ENCODE measurements at places on chromosomes 16 and 17.
A peak's percentile ranks its signal among the peaks of the same experiment; 100 is the strongest.

GRCh38 chr16:83351846-83352245 lies 455.9 kb upstream of the HSBP1 start:
- DNase-seq: no peak

DNA sequence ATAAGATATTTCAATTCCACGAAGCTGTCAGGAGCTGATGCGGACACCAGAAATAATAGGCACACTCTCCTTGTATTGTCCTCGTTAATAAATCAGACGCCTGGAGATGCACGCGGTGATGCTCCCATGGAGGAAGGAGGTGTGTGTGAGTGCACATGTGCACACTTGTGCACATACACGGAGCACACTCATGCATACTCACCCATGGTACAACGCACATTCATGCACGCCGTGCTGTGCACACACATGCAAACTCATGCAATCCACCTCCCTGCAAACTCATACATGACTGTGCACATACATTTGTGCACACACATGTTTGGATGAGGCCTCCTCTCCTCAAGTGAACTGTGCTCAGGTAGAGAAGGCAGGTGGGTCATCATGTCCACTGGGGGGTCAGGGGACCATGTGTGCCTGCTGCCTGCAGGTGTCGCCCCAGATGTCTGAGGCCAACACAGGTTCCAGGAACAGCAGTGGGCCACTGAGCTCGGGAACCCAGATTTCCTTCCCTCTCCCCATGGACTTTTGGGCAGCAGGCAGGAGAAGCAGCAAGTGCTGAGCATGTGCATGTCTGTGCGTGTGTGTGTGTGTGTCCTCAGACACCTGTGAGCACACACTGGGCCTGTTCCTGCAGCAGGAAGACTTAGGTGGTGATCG lies 165.3 kb downstream of the SDK2 start:
- no peak for DNase-seq

- no peak for DNase-seq
Measured at GRCh38 chr17:73272906-73273218, 11.2 kb upstream of the CPSF4L start.

DNA sequence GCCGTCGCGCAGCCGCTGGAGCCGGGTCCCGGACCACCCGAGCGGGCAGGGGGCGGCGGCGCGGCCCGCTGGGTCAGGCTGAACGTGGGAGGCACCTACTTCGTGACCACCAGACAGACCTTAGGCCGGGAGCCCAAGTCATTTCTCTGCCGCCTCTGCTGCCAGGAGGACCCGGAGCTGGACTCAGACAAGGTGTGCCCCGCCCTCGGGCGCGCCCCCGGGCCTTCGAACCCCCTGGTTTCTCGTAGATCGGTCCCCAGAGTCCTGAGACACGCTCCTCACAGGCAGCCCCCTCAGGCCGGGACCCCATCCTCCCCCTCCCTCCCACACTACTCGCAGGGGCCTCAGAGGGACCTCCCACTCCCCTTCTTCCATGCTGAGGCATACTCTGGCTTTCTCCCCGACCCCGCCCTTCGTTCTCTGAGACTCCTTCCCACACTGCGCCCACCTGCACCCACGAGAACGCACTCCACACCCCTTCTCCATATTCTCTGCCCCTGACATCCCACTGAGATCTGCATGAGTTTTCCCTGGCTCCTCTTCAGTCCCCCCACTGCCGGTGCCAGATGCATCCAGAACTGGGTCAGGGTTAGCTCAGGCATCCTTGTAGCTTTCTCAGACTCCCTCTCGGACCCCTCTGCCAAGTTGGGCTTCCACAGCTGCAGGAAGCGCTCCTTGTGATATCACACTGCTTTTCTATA lies 523 bp downstream of the KCTD2 start:
- DNase-seq: no peak

DNA sequence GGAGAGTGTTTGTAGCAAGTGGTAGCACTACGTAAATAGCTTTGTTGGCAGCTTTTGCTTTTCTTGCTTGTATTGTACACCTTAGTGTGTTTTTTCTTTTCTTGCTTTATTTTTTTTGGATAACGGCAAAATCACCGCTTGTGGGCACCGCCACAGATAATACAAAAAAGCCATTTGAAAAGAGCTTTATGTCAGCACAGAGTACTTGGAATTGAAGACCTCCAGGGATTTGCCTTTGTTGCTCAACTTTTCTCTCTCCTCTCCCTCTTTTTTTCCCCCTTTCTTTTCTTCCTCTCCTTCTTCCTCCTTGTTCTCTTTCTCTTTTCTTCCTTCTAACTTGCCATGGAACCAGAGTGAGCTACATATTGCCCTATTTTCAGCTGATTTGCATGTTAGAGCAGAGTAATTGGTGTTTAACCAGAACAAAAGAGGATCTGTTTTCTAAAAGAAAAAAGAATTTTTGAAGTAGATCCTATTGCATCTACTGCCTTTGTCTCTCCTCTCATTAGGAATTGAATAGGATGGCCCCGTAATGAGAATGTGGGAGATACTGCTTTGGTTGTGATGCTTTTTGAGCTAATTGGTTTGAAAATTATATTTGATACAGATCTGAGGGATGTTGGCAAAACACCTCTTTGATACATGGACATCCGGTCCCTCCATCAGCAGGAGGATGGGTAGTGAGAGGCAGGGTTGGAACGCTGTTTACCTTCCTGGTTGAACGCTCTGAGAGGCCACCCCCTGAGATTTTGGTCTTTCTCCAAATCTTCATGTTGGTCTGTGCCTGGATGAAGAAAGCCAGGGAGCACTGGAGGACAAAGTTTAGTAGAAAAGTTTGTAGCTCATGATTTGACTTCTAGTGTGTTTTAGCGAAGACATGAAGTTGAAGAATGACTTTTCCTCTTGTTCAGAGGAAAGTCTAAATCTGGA lies 85.6 kb downstream of the MSI2 start:
- no peak for DNase-seq

DNA sequence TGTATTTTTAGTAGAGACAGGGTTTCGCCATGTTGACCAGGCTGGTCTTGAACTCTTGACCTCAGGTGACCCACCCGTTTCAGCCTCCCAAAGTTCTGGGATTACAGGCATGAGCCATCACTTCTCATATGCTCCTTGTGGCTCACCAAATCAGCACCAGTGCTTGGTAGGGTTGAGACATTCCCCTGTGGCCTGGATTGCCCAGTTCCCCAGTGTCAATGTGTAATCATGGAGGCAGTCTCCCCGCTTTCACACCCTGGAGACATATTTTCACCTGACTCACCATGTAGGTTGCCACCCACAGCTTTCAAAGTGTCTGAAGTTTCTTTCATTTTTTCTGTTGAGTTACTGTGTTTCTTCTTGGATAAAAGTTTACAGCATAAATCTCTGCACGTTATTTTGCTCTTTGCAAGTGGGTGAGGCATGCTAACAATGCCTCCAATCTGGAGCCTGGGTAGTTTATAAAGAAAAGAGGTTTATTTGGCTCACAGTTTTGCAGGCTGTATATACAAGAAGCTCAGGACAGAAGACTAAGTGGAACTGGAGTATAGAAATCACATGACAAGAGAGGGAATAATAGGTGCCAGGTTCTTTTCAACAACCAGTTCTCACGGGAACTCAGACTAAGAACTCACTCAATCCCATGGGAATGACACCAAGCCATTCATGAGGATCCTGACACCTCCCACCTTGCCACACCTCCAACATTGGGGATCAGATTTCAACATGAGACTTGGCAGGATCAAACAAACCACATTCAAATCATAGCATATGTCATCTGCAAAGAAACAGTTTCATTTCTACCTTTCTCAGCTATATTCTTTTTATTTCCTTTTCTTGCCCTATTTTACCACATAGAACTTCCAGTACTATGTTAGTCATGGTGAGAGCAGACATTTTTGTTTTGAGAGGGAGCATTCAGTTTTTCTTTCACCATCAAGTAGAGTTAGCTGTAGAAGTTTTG lies 113.2 kb downstream of the PHKB start:
- no peak for DNase-seq

DNA sequence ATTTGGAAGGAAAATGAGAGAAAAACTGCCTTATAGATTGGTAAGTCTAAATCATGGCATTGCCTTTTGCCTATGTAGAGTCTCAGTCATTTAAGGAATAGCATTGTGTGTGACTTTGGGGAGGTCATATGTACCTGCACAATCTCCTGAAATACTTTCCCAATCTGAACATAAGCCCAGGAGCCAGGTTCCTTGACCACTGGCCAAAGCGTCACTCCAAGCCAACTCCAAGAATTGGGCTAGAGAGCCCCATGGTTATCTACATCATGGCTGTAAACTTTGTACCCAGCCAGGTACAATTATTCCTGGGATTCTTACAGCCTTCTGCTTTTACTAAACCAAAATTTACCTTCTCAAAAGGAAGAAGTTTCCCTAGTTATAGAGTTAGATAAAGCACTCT lies 40.8 kb upstream of the MED13 start:
- no peak for DNase-seq

GRCh38 chr16:69166221-69166833 lies 20.6 kb upstream of the SNTB2 start:
- peak; percentile 51 for DNase-seq

- no peak for DNase-seq
Measured at GRCh38 chr17:5592382-5592781, 8.1 kb upstream of the NLRP1 start.

DNA sequence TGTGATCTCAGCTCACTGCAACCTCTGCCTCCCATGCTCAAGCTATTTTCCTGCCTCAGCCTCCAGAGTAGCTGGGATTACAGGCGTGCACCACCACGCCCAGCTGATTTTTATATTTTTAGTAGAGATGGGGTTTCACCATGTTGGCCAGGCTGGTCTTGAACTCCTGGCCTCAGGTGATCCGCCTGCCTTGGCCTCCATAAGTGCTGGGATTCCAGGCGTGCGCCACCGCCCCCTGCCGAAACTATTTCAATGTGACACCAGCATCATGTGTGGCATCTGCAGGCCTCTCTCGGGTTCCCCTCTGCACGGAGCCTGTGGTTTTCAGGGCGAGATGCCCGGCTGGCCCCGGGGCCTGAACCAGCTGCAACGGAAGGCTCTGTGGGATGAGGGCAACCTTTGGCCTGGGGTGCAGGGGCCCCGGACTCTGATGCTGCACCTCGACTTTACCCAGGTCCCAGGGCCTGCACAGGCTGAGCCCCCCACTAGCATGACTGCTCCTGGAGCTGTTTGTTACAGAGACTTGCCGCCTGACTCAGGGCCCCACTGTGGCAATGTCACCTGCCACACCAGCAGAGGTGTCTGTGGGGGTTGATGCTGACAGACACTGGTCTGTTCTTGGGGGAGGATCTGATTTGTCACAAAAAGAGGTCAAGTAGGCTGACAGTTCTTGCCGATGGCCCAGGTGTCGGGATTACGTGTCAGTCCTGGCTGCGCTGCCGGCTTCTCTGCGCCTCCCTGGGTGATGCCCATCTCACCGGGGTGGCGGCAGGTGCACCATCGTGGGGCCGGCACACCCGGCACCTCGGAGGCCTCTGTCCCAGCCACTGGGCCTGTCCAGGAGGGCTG lies 8.6 kb upstream of the TEX19 start:
- DNase-seq: no peak

DNA sequence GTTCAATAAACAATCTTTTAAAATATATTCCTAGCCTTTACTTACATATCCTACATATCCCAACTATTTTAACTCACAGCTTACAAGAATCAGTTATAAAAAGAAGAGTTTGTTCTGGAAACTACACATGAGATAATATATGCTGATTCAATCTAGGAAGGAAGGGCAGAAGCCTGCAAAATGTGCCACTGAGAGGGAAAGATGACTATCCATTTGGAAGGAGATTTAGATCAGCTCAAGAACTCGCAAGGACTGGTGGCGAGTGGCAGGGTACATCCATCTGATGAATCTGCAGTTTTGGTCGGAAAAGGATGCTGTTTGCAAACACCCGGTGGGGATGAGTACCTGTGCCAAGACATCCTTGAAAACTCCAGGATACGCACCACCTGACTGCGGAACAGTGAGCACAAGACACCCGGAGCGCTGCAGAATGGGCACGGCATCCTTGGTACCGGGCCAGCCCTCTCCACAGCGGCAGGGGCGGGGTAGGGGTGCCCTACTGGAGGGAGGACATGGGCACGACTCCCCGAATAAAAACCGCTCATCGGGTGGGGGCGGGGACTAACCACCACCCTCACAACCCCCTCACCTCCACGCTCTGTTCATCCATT lies 723 bp downstream of the TRIM37 start:
- DNase-seq: peak; percentile 53

GRCh38 chr16:35364263-35364662 lies 1904.9 kb downstream of the TP53TG3F start:
- DNase-seq: no peak

- no peak for DNase-seq
Measured at GRCh38 chr17:52606590-52606989, 448.1 kb upstream of the CA10 start.

DNA sequence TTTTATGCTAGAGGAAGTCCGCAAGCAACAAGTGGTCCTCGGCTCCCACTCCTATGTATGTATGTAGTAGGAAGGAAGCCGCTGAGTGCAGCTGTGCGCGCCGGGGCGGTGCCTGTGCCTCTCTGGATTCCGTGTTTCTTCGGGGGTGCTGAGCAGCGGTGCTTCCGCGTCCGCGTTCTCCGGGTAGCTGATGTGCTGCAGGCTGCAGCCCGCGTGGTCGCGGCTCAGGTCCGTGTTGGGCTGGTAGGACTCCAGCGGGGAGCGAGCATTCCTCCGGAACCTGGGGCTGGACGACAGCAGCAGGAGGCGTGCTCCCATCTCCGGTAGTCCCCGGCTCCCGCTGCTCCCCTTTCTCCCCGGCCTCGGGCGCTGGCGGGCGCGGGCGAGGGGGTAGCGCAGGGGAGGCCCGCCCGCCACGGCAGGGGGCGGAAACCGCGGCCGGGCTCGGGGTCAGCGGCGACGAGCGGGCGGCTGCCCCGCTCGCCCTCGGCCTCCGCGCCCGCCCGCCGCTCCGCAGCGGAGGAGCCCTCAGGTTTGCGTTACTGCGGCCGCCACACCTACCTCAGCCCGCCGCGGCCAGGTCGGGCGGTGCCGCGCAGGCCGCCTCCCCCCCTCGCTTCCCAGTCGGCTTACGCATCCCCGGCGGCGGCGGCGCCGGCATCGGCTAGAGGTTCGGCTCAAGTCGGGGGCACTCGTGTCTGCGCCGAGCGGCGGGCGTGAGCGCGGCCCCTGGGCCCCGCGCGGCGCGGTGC lies 487 bp downstream of the C17orf67 start:
- peak; percentile 34 for DNase-seq

DNA sequence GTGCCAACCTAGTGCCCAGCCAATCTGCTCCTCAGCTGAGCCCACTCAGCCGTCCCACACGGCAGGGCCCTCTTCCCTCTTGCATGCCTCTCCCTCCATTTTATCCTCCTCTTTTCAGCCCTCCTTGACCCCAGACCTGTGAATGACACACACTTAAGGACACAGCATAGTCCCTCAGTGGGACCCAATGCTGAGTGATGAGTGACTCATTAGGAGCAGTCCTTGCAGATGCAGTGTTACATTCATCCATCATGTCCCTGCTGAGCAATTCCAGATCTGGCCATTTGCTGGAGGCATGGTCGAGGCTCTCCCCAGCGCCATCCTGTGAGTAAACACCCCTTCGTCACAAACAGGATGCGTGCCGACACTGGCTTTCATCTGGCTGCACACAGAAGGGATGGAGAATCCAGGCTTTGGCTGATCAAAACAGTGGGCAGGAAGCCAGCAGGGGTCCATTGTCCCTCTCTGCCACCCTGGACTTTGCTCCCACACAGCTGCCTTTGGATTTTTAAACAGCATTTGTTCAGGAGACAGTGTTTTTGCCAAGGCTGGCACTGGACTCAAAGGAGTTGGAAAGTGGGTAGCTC lies 122.6 kb downstream of the AXIN2 start:
- no peak for DNase-seq

- no peak for DNase-seq
Measured at GRCh38 chr17:31857920-31858641, 963 bp downstream of the COPRS start.

- no peak for DNase-seq
Measured at GRCh38 chr17:27486741-27487140, 30.5 kb downstream of the KSR1 start.

GRCh38 chr17:43750153-43750552 lies 8.4 kb downstream of the SOST start:
- DNase-seq: no peak

Measured in stimulated activated CD4-positive, alpha-beta T cell treated with anti-CD3 and anti-CD28 coated beads, Interleukin-15, amount 100 ng/mL, for 1 hour (primary cell).